ENCODE measurements at places on chromosomes 2 and 18.

DNA sequence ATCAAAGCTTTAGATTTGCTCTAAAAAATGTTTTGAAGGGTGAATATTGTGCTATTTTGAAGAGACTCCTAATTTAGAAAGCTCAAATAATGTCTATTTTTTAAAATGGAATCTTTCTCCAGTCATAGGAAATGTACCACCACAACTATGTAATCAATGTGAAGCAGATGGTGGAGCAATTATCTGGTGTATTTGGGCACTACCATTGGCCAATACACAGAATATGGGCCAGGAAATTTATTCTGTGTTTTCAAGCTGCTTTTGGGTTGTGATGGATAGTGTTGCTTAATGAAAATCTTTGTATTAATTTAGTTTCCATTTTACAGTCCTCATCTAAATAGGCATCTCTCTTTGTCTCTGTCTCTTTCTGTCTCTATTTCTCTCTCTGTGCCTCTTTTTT is 17.1 kb upstream of the VWC2L start:
- no peak for DNase-seq

GRCh38 chr2:105377871-105378270 is 21.0 kb downstream of the FHL2 start:
- DNase-seq: no peak

DNA sequence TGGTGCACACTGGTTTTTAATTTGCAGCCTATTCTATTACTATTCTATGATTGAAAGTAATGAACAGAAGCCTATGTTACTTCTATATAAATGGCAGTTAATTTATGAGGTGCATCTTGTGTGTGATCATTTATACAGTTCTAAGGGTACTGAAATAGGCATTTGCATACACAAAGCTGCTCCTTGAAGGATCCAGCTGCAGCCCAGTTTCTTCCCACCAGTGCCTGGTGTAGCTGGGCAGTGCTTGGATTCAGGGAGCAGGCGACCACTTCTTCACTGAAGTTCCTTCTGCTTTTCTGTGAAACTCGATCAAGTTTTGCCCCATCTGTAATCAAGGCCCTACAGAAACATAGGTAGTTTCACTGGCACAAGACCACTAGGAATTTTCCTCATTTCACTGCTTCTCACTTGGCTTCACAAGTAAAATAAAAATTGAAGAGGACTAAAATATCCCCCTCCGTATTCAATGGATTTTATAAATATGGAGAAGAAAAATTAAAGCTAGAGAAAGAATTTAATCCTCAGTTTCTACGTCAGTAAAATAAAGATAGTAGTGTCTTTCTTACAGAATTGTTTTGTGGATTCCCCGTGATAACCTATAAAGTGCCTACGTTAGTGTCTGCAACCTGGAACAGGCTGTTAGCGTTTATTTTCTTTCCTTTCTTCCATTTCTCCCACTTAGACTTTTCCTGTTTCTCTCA is 1.7 kb upstream of the LPIN2 start:
- no peak for DNase-seq

GRCh38 chr2:190755772-190756415 is 107.0 kb downstream of the NAB1 start:
- no peak for DNase-seq

DNA sequence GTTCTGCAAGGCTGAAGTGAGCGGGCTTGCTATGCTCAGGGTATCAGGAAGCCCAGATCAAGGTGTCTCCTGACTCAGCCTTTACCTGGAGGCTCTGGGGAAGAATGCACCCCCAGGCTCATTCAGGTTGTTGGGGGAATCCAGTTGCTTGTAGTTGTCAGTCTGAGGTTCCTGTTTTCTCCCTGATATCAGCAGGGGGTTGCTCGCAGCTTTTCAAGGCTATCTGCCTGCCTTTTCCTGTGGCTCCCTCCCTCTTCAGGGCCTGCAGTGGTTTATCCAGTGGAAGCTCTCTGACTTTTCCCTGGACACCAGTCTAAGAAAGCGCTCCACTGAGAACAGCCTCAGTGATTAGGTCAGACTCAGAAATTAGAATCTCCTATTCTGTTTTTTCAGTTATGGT is 116.6 kb downstream of the PTPRM start:
- no peak for DNase-seq

DNA sequence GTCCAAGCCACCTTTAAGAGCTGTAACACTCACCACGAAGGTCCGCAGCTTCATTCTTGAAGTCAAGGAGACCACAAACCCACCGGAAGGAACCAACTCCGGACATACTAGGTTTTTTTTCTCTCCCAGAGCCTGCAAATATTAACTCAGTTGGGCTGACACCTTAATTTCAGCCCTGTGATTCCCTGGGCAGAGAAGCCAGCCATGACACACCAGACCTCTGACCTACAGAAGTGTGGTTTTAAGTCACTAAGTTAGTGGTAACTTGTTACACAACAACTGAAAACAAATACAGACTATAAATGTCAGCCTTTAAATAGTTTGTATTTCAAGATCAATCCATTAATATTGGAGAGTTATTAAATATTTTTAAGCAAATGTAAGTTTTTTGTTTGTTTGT is 855.1 kb downstream of the TMEM182 start:
- no peak for DNase-seq

GRCh38 chr18:45565280-45565970 is 49.9 kb upstream of the SLC14A2 start:
- no peak for DNase-seq

All from T follicular helper cell (primary cell).